ENCODE measurements at places on chromosomes 6 and 20. TPM values are rescaled to one million over a fixed set of nuclear protein-coding genes. Genes with fewer than 3 reads are reported as not detected.

The FNDC1 gene
- total RNA-seq, result not detected

The ENPP5 gene
- 0.38 TPM for total RNA-seq

GRCh38 chr6:125963817-125964216, 7.2 kb downstream of the HINT3 start:
- no peak for DNase-seq

DNA sequence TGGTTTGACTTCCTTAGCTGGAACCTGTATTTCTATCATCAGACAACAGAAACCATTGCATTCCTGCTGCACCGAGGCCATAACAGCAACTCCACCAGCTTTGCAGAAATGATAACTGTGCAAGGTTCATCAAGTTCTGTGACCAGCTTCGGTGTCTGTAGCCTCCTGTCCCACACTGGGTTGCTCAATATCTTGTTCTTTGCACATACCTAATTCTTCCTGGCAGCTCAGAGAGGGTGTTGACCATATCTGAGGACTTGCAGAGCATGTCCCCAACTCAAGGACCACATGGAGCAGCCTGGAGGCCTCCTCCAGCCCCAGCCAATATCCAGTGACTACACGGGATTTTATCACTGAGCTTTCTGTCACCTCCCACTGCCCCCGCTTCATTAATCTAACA, 59.3 kb upstream of the SCAF8 start:
- DNase-seq, result no peak

DNA sequence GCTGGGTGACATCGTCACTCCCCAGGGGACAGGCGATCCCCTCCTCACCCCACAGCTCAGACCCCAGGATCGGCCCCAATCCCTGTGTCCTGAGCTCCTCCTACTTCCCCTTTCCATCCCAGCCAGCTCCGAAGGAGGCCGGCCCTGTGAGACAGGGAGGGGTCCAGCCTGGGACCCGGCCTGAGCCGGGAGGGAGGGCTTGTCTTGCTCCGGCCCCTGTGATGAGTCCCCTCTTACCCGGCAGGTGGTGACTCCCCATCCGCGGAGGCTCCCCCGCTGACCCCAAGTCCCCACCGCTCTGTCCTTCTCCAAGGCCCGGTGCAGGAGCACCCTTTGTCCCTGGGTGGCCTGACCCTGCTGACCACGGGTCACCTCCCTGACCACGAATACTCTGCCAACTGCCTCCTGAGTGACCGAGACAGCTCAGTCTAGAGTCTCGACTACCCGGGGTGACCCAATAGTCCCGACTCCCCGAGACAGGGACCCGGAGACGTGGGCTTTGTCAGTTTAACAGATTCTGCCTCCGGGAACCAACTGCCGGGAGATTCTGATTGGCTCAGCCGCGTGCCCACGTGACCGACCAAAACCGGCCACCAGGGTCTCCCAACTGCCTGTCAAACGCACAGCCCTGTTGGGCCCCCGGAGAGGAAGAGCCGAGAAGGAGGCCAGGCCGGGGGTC, 187.4 kb upstream of the PROKR2 start:
- DNase-seq, result peak; percentile 31

- no peak for DNase-seq
Observed at GRCh38 chr6:57278570-57278969, 38.9 kb upstream of the PRIM2 start.

Data from activated naive CD8-positive, alpha-beta T cell treated with anti-CD3 and anti-CD28 coated beads for 36 hours (primary cell).